Parietal lobe (tissue), 2 donors: ENCODE measurements at places on chromosomes 4 and X. TPM values are rescaled to one million over a fixed set of nuclear protein-coding genes. Genes with fewer than 3 reads are reported as not detected.

The FBXW7 gene
- 281 TPM for total RNA-seq

The TIMM8A gene
- 5.9 TPM for total RNA-seq

The TLR2 gene
- total RNA-seq: 0.63 TPM

The HEPH gene
- 4.7 TPM for total RNA-seq

The GPRIN3 gene
- total RNA-seq: 35.1 TPM

The FAM53A gene
- 0.63 TPM for total RNA-seq

The MAGED4B gene
- total RNA-seq: 81.7 TPM

The GAGE12F gene
- not detected for total RNA-seq

The SSX4 gene
- total RNA-seq: not detected

The DUX4 gene
- total RNA-seq: not detected

The STBD1 gene
- total RNA-seq: 0.31 TPM

The JADE1 gene
- 42.9 TPM for total RNA-seq

The UGDH gene
- total RNA-seq: 21.6 TPM

The KCNIP4 gene
- total RNA-seq: 12.5 TPM

The CT47A7 gene
- total RNA-seq: not detected

The PGAM4 gene
- total RNA-seq: not detected

The PPP1R2C gene
- total RNA-seq: not detected

The IL13RA2 gene
- 5.9 TPM for total RNA-seq

The BST1 gene
- 0.94 TPM for total RNA-seq

The CDS1 gene
- total RNA-seq: 6.3 TPM

The UGT8 gene
- 5.9 TPM for total RNA-seq

The TMEM255A gene
- 2.2 TPM for total RNA-seq

The AKAP4 gene
- total RNA-seq: not detected

The PLXNA3 gene
- total RNA-seq: 53.2 TPM

The CD38 gene
- 9.1 TPM for total RNA-seq

The DKK2 gene
- 1.3 TPM for total RNA-seq

The RAB39B gene
- total RNA-seq: 27.2 TPM

The CTAG2 gene
- not detected for total RNA-seq

The CENPVL2 gene
- total RNA-seq: 2.5 TPM

The MORC4 gene
- 11.6 TPM for total RNA-seq

The CXXC4 gene
- total RNA-seq: 79.8 TPM

The SASH3 gene
- 0.94 TPM for total RNA-seq

The PRRG1 gene
- 5.0 TPM for total RNA-seq

The CT83 gene
- not detected for total RNA-seq

The LNX1 gene
- total RNA-seq: 54.1 TPM

The ASB12 gene
- total RNA-seq: 0.63 TPM

The SPANXA1 gene
- total RNA-seq: not detected
